ENCODE measurements at places on chromosomes 12 and 14.

GRCh38 chr12:49515266-49515665, 23.6 kb upstream of the KCNH3 start:
- no peak for DNase-seq

GRCh38 chr12:89999699-90000505, 291.3 kb upstream of the ATP2B1 start:
- no peak for DNase-seq

DNA sequence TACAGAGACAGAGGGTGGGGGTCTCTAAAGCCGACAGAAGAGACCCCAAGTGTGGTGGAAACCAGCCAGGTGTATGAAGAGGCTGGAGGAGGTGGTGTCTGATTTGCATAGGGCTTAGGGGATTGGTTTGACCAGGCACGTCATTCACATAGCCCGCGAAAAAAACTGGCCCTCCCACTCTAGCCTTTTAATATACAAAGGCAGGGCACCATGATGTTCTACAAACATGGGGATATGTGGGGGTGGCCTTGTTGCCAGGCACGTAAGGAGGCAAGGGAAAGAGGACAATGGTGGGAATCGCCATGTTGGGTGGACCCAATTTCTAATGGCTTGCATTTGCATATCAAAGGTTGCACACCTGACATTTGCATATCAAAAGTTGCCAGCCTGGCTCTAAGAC, 13.2 kb downstream of the LALBA start:
- no peak for DNase-seq

DNA sequence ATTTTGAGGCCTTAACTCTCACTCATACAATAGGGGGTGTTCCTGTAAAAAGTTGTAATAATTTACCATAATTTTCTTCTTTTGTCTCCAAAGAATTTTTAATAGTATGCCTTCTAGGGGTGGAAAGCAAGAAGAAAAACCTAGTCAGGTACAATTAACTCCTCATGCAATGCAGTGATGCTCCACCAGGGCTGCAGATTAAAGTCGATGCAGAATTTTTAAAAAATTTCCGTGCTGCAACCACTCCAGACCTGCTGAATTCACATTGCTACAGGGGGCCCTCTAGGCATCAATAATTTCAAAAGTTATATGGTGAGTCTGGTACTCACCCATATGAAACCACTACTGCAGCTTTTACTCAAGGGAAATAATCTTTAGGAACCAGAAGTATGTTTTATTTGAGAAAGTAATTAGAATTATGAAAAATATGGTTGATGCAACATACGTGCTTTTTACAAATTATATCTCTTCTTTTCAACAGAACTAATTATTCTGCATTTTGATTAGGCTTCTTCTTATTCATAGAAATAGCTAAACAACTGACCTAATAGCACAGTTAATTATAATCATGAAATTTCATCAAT, 353.2 kb downstream of the BCAT1 start:
- no peak for DNase-seq

GRCh38 chr12:27821259-27821973, 41.4 kb upstream of the MANSC4 start:
- no peak for DNase-seq

- no peak for DNase-seq
Measured at GRCh38 chr12:3125674-3126073, 48.5 kb downstream of the TSPAN9 start.

Data from spinal cord (tissue), 10 donors.